SK-MEL-5 (cell line): ENCODE measurements at places on chromosomes 7 and 10. TPM values are rescaled to one million over a fixed set of nuclear protein-coding genes. Genes with fewer than 3 reads are reported as not detected.

Gene SUN3
- 0.45 TPM in 1 of 2 replicates, not detected in the other for total RNA-seq

Gene ABCC2
- 99.4 and 113 TPM in 2 replicates for total RNA-seq

Gene PRKAR2B
- total RNA-seq = 23.1 and 24.8 TPM in 2 replicates

Gene LLCFC1
- total RNA-seq = not detected in 2 replicates

Gene TLX1
- total RNA-seq = not detected in 2 replicates

Gene CUZD1
- 0.18 TPM in 1 of 2 replicates, not detected in the other for total RNA-seq
